ENCODE measurements at places on chromosomes 3 and 15.

GRCh38 chr3:187064210-187065115 is 74.8 kb downstream of the RPL39L start:
- no peak for DNase-seq

- DNase-seq, result no peak
Measured at GRCh38 chr15:78734451-78735064, 76.7 kb downstream of the ADAMTS7 start.

GRCh38 chr15:33095641-33096040 is 98.9 kb downstream of the FMN1 start:
- DNase-seq, result no peak

GRCh38 chr15:25671132-25671531 is 192.0 kb downstream of the ATP10A start:
- no peak for DNase-seq

DNA sequence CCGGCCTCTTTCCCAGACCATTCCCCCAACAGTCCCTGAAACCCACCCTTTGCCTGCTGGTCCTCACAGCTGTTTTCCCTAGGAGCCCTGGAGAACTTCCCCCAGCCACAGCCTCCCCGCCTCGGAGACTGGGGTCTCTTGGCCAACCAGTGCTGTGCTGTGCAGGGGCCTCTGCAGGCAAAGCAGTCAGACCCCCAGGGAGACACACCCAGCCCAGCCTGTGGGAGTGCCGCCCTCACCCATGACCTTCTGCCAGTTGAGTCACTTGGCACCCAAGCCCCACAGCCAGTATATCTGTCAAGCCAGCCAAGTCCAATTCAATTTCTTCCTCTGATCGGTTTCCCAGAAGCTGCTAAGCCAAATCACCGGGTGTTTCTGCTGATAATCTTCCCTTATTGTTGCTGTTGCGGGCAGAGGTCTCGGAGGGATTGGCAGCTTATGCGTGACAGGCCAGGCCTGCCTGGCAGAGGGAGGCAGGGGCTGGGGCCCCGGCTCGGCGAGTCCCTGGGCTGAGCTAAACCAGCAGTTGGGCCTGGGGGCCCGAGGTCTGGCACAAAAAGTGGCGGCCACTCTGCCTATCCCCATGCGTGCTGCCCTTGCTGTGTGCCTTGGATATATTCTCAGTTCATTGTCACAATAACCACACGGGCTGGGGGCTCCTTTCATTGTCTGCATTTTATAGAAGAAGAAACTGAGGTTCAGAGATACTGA is 65.6 kb upstream of the SLC6A1 start:
- DNase-seq, result no peak

DNA sequence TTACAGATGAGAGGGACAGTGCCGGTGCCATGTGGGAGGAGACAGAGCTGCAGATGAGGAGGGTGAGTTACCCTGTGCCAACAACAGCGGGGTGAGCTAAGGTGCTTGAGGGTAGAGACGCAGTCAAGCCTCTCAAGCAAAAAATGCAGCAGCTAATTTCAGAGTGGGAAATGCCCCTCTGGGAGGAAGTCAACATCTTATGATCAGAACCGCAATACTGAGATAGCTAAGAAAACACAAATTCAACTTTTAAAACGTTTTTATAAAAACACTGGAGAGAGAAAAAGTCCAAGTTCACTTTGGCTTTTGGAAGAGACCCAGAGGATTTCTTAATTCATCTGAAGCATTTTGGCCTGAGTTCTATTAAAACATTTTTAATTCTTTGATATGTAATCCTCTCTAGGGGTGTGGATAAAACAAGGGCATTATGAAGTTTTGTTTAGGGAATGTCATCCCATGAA is 319.2 kb downstream of the SLC9A9 start:
- DNase-seq, result no peak

DNA sequence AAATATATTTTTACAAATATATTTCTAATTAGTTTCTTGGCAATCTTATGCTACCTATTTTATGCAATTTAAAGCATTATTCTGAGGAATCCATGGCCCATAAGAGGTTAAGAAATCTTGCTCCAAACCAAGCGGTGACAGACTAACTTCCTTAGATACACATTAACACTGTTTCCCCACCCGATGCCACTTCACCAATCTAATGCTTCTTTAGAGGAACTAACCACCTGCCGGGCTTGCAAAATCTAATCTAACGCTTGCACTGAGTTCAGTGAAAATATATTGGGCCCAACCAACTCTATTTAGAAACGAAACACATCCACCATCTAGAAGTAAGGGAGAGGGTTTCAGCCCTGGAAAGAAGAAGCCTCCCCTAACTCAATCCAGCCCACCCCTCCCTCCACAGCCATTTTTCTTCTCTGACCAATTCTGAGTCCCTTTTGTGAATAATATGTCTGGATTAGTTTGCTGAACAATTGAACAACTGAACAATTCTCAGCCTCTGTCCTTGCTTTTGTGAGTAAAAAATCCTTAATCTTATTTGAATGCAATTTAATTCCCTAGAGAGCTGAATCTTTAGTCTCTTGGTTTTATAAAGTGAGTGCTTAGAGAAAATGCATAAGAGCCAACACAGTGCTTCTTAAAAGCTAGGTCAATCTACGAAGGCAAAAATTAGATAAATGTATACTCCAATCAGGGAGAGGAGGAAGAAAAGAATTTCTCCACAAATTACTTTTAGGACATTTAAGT is 150.4 kb upstream of the ADAMTS9 start:
- DNase-seq, result no peak

- DNase-seq, result no peak
Measured at GRCh38 chr3:151992326-151993041, 119.0 kb downstream of the SUCNR1 start.

GRCh38 chr3:45965653-45966052 is 22.4 kb downstream of the CXCR6 start:
- no peak for DNase-seq

GRCh38 chr3:158330870-158331269 is 221.0 kb downstream of the RSRC1 start:
- no peak for DNase-seq

DNA sequence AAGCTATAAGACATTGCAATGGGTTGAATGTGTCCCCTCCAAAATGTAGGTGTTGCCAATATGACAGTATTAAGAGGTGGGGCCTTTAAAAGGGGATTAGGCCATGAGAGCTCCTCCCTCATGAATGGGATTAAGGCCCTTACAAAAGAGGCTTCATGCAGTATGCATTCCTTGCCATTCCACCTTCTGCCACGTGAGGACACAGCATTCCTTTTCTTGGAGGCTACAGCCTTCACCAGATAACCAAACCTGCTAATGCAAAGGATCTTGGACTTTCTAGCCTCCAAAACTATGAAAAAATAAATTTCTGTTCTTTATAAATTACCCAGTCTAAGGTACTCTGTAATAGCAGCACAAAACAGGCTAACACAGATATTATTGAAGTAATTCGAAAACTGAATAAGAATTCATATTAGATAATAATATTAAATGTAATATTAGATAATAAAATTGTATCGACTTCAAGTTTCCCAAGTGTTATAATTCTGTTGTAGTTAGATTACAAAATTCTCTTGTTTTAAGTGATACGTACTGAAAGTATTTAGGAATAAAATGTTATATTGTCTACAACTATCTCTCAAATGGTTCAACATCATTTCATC is 29.4 kb upstream of the ATP8B4 start:
- no peak for DNase-seq

DNA sequence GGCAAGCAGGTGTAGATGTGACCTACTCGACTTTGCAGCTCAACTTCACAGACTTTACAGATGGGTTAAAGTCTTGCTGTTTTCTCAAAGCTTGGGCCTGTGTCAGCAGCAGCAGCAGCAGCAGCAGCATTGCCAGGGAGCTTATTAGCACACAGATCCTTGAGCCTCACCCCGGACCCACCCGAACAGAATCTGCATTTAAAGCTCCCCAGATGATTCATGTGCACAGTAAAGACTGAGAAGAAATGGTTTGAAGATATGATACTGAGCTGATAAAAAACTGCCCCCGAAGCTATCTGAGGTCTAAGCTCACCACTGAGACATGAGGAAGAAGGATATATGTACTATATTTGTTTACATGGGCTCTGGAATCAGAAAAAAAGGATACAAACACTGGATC is 231.7 kb downstream of the ARPP21 start:
- no peak for DNase-seq

DNA sequence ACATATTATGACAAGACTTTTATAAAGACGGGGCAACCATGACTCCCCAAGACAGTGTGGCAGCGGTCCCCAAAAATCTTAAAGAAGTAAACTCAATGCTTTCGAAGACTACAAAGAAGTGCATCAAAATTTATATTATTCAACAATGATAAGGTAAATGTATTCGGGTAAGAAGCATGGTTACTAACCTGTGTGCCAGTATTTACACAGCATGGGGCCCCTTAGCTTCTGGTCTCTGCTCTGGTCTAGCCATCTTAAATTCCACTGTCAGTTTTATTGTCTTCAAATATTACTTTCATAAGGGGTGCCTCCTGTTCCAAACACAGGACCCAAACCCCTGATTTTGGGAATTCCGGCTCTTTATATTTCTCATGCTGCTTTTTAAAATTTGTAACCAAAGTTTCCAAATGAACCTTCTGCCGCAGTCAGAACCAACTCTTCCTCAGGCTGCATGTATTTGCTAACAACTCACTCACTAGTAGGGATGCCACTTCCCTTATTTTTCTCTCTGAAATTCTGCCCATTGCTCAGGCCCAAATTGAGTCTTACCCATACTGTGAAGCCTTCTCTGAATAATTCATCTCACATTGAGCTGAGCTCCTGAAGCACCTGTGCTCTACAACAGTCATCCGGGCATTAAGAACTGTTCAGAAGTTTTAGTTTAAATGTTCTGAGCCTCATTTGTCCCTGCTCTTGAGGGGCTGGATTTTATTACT is 1.2 kb downstream of the TTC23 start:
- no peak for DNase-seq

DNA sequence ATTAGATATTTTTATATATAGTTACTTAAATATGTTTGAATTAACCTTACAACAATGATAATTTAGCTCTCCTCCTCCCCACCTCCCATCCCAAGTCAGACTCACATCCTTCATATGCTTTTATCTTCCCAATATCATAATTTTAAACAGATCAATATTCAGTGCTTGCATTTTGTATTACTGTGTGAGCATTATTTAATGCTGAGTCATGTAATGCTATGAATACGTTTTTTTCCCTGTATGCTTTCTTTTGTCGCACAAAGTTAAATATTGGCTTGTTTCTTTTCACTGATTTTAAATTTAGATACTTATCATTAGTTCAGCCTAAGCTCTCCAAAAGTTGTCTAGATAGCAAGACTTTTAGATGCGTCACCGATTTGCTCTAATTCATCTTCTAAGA is 471.6 kb upstream of the SGO1 start:
- no peak for DNase-seq

DNA sequence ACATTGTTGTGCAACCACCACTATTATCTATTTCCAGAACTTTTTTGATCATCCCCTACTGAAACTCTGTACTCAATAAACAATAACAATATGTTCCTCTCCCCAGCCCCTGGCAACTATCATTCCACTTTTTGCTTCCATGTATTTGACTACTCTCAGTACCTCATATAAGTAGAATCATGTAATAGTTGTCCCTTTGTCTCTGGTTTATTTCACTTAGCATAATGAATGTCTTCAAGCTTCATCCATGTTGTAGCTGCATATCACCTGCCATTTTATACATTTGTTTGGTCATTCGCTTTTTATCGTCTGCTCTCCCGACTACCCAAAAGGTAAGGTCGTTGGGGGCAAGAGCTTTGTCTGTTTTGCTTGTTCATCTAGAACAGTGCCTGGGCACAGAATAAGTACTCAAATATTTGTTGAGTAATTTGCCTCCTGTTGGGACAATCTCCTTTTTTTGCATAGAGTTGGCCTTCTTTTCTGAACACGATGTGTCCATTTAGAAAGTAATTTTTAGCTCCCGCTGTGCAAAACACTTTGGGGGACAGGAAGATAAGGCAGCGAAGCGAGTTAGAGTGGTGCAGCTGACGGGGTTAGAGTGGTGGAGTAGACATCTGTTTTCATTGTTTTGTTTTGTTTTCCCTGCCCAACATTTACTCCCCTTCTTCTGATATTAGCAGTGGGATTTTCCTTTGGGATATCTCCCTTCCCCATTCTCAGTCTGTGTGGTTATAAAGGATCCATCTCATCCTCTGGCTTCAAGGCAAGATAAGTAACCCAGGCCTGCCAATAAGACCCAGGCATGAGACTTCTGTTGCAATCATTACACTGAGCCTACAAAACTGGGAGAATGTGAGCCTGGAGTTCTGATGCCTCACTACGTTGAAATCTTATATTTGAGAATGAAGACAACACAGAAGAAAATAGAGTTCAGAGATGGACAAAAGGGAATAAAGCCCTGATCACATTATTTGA is 83.4 kb upstream of the RNU6-1 start:
- DNase-seq, result no peak

DNA sequence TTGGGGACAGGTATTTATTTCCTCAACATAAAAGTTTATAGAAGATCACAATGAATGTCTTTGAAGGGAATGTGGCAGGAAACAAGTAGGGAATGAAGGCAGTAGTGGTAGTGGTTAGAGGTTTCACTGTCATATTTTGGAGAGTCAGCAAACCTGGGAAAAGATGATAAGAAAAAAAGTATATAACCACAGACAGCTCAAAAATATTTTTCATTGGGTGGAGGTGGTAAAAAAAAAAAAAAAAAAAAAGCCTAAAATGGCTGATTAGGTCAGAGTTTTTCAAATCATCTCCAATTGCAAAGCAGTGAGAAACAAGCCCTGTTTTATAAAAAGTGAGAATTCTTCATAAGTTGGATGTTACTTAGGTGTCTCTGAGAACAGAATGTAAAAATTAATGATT is 400.0 kb downstream of the LSAMP start:
- DNase-seq, result no peak

- DNase-seq, result no peak
Measured at GRCh38 chr3:152359385-152360248, 90.9 kb downstream of the MBNL1 start.

DNA sequence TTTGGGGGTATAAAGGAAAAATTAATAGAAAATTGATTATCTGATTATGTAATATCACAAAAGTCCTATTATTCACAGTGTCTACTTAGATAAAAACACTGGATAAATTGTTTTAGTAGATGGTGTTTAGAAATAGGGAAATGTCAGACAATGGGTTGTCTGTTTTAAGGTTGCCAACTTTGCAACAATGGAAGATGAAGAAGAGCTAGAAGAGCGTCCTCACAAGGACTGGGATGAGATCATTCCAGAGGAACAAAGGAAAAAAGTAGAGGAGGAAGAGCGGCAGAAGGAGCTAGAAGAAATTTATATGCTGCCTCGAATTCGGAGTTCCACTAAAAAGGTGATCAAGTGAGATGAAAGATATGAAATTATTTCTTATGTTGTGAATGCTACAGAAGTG is 84.0 kb downstream of the CHD2 start:
- no peak for DNase-seq

DNA sequence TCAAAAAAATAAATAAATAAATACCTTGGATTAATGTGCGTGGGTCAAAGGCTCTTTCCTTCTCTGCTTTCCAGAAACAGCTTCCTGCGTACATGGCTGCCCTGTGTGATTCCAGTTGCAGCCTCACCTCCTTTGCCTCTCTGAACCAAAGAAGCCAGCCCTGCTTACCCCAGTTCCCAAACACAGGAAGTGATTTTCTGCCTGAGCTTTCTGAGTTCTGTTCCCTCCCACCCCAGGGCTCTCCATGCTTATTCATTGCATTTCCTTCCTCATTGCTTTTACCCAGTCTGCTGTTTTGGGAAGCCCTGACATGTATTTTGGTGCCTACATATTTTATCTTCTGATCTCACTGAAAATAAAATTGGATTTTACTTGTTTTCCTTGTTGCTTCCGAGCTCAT is 15.4 kb downstream of the ZSCAN2 start:
- no peak for DNase-seq

- DNase-seq, result no peak
Measured at GRCh38 chr3:17122758-17123157, 238.0 kb downstream of the PLCL2 start.
